NCI-H510A treated with DMSO at 0.1 percent for 48 hours (cell line): ENCODE measurements at places on chromosomes 11 and 22.

GRCh38 chr11:120973501-120973900 is 50.4 kb upstream of the TBCEL start:
- DNase-seq, result no peak

GRCh38 chr11:122670131-122670530 is 14.6 kb downstream of the UBASH3B start:
- DNase-seq, result no peak

- no peak for DNase-seq
These were observed 240.5 kb upstream of the API5 start for GRCh38 chr11:43071338-43071737.

- DNase-seq, result no peak
These were observed 30.4 kb downstream of the SLC22A12 start for GRCh38 chr11:64621283-64622019.

DNA sequence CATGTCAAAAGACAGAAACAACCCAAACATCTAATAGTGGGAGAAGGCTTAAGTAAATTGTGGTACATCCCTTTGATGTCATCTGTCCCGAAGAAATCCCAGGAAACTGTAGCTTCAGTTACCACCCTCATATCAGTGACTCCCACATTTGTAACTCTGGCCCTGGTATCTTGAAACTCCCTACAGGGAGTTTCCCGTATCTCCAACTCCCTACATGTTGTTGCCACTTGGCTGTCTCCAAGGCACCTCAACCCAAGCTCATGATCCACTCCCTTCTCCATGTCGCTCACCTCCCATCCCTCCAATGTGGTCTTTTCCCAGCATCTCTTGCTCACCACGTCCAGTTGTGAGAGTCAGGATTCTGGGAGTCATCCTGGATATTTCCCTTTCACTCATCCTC is 68.1 kb downstream of the CACNG2 start:
- no peak for DNase-seq

- DNase-seq, result no peak
These were observed 3.3 kb upstream of the TYMP start for GRCh38 chr22:50532824-50533796.

- DNase-seq, result no peak
These were observed 39.1 kb downstream of the EXT2 start for GRCh38 chr11:44134625-44135024.

DNA sequence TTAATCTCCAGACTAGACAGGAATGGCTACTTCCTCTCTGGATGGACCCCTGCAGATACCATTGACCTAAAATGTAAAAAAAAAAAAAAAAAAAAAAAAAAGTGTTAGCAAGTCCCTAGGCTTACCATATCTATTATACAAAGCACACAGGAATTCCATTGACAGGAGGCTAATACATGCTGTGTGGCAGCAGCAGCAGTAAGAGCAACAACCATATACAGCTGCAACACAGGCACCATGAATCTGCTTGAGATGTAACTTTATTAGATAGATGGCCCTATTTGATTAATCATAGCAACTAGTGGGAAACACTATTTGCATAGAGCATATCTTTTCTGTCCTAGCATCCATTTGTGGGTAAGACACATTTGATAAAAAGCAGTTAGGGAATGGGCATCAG is 1447.1 kb downstream of the FAM181B start:
- DNase-seq, result no peak
